Stimulated activated CD8-positive, alpha-beta memory T cell treated with anti-CD3 and anti-CD28 coated beads, Interleukin-4, amount 100 ng/mL, for 48 hours (primary cell): ENCODE measurements at places on chromosomes 7 and 10.

GRCh38 chr10:69375307-69376151 is 41.2 kb downstream of the TACR2 start:
- DNase-seq = no peak

GRCh38 chr10:4001811-4002210 is 216.8 kb upstream of the KLF6 start:
- DNase-seq = no peak

DNA sequence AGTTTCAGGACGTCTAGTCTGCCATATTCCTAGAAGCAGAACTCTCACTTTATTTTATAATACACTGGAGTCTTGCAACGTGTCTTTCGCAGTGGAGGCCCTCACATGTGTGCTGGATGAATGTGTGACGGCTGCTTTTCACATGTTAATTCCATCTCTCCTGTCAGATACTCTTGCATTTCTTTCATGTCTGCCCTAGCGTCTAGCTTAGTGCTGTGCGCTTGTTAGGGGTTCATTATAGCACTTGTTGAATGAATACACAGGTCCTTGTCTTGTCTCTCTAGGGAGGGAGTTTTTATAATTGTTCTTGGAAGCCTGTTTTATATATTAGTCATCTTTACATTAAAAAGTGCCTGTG is 94.4 kb downstream of the MAP3K8 start:
- DNase-seq = no peak

DNA sequence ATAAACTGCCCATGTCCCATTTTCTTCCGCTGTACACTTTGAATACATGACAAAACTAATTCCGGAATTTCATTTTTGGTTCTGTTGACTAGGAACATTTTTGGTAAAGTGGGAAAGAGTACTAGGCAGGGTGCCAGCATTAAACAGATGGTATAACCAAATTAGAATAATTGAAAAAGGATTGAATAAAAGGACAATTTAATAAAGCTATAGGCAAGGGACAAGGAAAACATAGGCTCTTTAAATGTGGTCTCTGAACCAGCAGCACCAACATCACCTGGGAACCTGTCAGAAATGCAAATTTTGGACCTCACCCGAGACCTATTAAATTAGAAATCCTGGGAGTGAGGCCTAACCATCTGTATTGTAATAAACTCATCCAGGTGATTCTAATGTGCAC is 376.9 kb downstream of the LRRTM3 start:
- DNase-seq = no peak

GRCh38 chr7:78095549-78095948 is 297.0 kb downstream of the PHTF2 start:
- DNase-seq = no peak

DNA sequence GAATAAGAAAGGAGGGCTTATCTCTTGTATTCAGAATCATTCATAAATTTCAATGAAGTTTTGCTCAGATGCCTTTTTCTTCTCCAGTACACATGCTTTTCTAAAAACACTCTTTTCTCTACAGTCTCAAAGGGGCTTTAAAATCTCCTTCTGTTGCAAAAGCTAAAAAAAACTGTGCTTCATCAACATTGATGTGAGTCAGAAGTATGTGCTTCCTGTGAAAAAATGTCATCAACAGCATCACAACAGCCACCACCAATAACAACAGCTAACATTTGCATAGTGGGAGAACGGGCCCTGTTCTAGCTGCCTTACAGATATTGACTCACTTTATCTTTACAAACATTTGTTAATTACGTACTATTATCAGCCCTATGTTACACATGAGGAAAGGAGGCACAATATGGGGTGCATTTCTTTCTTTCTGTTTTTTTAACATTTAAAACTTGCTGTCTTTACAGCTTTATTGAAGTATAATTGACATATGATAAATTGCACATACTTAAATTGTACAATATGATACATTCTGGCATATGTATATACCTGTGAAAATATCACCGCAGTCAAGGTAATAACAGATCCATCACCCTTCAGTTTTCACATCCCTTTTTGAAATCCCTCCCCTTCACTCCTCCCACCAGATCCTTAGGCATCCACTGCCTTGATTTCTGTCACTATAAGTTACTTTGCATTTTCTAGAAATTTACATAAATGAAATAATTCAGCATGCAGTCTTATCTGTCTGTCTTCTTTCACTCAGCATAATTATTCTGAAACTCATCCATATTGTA is 1605.4 kb upstream of the LRRTM3 start:
- DNase-seq = no peak

GRCh38 chr7:80604436-80604835 is 34.0 kb upstream of the CD36 start:
- DNase-seq = no peak

- DNase-seq = no peak
Measured at GRCh38 chr10:30294476-30295240, 54.4 kb downstream of the MTPAP start.

DNA sequence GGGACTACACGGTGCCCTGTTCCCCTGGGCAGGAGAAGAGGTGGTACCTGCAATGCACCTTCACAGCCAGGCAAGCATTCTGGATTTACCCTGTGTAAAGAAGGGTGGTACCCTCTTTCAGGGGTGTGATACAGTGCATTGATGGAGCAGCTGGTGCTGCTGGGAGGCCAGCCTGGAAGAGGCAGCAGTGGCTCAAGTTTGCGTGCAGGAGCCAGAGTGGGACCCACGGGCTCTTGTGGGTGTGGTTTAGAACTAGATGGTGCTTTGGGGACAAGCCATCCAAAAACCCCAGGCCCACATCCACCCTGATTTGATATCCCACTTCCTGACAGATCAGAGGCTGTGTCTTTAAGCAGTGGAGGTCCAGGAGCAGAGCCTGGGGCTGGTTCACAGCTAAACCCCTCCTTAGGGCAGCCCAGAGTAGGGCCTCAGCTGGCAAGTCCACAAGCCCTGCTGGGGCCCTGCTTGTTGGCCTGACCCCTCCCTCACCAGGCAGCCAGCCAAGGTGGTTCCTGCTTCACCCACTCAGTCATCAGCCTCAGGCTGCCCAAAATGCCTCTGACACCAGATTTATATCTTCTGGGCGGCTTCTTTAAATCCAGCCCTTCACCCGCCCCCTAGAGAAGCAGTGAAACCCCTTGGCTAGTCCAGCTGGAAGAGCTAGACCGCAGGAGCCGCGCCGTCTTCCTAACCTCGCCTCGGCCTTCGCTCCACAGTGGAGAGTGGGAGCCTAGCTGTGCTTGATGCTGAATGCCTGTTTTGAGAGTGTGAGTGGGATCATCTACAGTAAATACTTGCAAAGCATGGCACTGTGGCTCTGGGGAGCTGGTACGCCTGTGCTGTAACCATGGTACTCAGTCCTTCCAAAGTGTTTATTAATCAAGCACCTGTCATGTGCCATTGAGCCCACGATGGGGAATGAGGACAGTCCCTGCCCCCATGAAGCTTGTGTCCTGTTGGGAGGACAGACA is 1.4 kb upstream of the ASIC3 start:
- DNase-seq = no peak

GRCh38 chr10:83941189-83941588 is 198.1 kb upstream of the GHITM start:
- no peak for DNase-seq

- DNase-seq = no peak
Measured at GRCh38 chr10:68586606-68587305, 26.6 kb downstream of the TET1 start.

GRCh38 chr10:61284222-61284890 is 168.8 kb downstream of the TMEM26 start:
- no peak for DNase-seq

GRCh38 chr7:127690806-127691205 is 38.8 kb downstream of the SND1 start:
- DNase-seq = no peak

DNA sequence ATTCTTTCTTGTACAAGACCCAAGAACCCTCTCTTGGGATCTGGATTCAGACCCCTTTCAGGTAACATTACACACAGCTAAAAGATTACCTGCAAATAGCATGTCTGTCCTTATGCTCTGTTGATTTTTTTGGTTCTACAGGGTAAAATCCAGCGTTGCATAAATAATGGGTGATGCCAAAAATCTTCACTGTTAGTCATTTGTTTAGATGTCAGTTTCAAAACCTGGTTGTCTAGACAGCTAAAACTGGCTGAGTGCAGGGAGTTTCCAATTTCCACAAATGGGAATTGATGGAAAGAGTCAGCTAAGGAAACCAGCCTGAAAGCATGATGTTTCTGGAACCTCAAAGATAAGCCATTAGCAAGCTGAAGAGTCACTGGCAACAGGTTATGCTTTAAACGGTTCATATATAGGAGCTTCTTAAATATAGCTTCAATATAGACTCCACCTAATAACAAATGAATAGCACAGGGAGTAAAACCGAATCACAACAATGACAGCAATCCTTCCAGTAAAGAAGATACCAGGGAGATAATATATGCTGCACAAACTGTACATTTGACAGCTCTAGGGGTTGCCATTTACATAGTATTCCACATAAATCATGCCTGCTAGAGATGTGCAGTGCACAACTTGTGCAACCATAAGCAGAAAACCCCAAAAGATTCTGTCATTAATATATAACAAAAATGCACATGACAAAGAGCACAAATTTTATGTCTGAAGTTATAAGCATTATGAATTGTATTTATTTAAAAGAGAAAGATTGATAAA is 20.4 kb downstream of the CCDC71L start:
- DNase-seq = no peak

GRCh38 chr7:159019111-159019510 is 125.6 kb downstream of the VIPR2 start:
- DNase-seq = no peak

DNA sequence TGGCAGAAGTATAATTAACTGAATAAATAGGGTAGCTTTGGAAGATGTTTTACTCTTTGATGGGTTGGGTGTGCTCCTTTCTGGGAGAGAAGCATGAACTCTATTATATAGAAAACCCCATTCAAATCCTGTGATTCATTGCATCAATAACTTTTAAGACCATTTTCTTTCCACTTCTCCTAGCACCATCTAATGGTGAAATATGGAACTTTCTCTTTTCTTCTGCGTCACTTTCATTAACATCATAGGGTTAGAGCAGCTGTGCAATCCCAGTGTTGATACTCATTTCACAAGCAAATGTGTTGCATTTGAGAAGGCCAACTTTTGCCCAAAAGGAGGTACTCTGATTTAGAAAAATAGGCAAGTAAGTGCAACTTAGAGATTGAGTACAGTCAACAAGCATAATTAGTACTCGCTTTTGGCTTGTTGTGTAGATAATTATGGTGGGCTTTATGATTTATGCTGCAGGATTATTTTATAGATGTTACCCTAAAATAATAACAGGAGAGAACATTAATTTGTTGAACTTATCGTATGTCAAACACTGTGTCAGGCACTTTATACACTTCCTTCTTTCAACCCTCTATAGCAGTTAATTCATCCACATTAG is 92.9 kb downstream of the CPED1 start:
- DNase-seq = no peak

DNA sequence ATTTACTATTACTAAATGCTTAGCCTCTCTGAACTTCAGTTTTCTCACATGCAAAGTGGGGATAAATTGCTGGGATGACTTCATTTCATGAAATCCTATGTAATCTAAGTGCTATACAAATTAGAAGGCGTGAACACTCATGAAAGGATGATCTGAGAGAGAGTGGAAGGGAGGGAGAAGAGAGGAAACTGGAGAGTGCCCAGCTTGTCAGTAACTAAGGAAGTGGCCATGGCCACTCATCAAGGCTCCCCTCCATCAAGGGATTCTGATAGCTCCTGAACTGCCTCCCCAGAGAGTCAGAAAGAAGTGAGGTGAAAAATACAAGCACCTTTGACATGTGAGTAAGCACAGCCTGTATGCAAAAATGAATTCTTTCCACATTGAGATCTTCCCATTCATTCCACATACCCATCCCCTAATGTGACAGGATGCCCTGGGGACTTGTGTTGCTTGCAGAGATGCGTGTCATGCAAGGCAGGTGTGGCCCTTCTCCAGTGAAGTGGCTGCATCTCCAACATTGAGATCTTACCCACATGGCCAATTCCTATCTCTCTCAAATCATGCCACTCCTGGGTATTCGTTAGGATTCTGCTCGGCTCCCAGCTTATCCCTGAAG is 76.5 kb upstream of the ITPRID1 start:
- DNase-seq = no peak

GRCh38 chr10:93071674-93072224 is 1.9 kb upstream of the CYP26A1 start:
- no peak for DNase-seq

- DNase-seq = no peak
Measured at GRCh38 chr10:129626796-129627435, 159.9 kb downstream of the MGMT start.

DNA sequence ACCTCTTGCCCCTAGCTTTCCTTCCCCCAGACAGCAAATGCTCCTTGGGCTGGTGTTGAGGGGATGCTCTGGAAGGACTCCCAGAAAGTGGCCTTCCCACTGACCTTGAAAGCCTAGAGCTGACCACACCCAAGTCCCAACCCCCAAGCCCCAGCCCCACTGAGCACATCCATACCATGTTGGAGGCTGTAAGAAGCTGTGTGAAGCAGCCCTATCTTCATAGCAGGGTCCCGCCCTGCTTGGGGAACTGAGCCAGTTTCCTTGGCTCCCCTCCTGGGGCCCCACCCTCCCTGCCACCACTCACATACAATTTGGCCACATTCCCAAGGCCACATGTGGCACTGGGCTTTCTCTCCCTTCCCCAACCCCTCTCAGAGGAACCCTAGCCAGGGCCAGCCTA is 72.3 kb upstream of the CACUL1 start:
- no peak for DNase-seq

DNA sequence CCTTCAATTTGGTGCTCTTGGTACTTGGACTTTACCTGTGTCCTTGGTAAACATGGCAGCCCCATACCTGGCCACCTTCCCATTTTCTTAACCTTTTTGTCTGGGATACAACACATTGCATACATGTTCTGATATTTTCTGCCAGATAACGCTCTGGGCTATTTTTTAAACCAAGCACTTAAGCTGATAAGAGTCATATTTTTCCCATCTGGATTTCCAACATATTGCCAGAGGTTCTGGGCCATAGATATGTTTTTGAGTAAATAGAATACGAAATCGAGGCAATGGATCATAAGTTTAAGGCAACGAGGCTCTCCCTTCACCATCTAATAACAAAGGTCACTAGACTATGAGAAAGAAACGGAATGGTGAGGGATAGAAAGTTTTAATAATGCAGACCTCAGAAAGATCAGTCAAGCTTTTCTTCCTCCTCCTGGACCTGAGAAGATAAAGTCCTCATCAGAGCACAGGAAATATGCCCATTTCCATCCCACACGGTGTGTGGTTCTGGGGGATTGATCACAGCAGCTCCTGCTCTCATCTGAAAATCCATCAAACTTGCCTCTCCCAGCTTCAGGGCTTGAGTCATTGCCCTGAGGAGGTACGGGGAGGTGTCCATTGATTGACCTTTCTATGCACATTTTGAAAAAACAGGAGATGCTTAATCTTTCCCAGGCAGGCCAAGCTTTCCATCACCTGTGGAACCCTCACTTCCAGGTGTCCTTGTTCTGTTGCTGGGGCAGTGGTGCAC is 257.2 kb downstream of the GFRA1 start:
- no peak for DNase-seq

GRCh38 chr10:120513307-120513796 is 56.3 kb downstream of the PLPP4 start:
- no peak for DNase-seq

- peak; percentile 34 for DNase-seq
Measured at GRCh38 chr7:142583446-142583845, 165.8 kb upstream of the PRSS1 start.
